ENCODE measurements at places on chromosomes 11 and 22.

DNA sequence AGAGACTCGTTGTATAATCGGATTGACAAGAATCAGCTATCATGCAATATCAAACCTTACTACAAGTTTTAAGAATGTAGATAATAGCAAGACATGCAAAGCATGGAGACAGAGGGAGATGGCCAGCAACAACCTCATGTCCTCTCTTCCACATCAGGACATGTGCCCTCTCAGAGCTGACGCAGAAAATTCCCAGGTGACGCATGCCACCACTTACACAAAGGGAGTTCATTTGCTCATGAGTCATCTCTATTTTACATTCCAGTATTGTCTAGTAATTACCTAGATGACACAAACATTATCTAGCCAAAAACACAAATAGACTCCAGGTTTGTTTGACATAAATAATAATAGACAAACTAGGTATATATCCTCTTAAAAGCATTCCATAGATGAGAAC is 38.1 kb upstream of the OPCML start:
- DNase-seq: no peak

GRCh38 chr22:34015642-34016041 is 95.4 kb upstream of the LARGE1 start:
- no peak for DNase-seq

DNA sequence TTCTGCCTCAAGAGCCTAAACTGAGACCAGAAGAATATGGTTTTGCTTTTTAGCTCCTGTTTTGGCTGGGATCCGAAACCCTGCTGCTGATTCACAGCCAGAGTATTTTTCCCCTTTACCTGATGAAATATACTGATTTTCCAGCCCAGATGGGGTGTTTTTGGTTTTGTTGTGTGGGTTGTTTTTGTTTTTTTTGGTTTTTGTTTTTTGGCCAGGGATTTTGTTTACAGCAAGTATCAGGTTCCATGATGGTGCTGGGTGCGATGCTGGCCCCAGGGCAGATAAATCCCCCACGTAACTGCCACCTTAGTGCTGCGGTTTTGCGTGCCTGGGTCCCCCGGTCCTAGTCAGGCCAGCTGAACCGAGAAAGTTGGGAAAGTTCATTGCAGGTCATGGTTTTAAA is 103.7 kb downstream of the ZBTB16 start:
- peak; percentile 95 for DNase-seq

GRCh38 chr11:46617972-46618314 is 590 bp downstream of the ATG13 start:
- DNase-seq: no peak

DNA sequence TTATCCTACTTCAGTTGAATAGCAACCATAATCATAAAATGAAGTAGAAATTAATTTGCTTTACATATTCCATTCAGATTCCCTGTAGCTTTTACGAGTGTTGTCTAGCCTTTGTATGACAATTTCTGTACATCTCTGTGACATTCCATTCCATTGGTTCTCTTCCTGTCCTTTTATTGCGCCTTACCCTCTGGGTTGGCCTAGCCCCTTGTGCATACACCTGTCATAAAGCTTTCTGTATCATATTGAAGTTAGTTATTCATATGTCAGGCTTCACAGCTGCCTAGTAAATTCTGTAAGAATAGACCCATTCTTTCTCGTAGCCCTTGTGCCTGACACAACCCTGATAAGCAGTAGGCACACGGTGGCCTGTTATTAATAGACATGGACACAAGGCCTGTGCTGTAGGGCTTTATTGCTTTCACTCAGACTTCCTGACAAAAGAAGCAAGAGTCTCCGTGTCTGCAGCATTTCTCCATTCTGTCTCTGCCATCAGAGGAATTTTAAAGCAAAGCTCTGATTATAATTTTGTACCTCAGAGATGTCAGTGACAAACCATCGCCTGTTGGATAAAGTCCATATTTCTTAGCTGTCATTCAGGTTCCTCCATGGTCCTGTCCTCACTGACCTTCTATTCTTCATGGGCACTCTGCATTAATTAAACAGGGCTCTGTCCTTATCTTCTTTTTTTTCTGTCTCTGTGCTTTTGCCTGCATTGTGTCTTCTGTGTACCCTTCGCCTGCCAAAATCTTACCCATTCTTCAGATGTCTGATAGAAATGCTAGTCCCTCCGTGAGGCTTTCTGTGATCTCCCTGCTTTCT is 49.4 kb downstream of the BID start:
- no peak for DNase-seq

DNA sequence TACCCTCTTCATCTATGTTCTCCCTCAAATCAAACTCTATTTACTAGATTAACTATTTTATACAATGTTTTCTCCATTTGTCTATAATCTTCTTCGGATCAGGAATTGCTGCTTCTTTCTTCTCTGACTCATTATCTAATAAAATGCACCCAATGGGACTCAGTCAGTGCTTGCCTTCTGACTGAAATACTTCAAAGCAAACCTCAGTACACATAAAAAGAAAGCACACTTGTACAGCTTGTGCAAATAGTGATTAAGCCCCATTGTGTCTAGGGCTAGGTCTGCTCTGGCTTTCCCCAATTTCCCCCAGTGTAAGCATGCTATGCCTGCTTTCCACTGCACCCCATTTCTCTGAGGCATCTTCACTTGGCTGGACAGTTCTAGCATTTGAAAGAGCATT is 118.6 kb upstream of the C11orf87 start:
- DNase-seq: no peak

- no peak for DNase-seq
These were observed 506.1 kb downstream of the BRD1 start for GRCh38 chr22:49321477-49322055.

DNA sequence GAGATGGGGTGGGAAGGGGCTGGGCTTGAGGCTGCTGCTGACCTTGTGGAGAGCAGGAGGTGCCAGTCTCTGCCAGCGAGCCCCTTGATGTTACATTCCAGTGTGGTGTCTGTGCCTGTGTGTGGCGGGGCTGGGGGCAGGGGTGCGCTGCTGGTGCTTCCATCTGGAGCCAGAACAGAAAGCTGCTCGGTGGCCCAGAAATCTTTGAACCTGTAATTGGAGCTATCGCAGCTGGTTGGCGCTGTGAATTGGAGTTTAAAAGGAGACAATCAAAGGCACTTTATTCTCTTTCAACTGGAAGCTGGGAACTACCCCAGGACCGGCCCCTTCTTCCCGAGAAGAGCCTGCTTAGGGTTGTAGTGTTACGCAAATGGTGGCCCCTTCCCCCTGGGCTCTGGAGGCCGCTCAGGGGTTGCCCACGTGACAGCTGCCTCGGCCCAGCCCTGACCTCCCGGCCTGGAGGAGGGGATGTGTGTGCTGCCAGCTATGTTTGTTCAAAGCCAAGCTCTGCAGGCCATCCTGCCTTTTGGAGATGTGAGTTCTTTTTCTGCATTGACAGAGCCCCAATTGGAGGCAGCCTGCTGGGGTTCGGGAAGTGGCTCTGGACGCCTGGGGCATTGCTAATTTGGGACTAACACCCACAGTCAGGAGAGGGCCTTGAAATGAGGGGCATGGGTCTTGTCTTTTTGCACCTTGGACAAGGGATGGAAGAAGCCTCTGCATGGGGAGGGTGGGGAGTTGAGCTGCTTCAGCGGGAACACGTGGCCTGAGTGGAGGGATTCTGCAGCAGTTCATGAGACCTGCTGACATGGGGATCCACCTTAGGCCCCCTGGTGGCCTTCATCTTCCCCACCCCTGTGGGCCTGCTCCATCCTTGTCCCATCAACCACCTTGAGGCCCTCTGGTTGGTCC is 14.0 kb upstream of the ARSA start:
- peak; percentile 48 for DNase-seq

DNA sequence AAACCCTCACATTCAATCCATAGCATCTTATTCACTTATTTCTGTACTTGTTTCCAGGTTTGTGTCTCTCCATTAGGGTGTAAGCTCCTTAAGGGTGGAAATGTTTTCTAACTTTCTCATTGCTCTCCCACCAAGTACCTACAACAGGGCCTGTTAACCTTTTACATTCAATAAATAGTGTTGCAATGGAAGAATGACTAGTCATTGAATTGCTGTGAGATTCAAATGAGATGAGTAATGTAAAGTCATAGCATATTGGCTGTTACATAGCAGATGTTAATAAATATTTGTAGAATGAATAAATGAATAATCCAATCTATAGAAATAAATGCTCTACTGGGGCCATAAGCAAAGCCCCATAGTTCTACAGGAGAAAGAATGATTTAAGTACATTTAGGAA is 75.4 kb upstream of the DDI1 start:
- DNase-seq: peak; percentile 32

DNA sequence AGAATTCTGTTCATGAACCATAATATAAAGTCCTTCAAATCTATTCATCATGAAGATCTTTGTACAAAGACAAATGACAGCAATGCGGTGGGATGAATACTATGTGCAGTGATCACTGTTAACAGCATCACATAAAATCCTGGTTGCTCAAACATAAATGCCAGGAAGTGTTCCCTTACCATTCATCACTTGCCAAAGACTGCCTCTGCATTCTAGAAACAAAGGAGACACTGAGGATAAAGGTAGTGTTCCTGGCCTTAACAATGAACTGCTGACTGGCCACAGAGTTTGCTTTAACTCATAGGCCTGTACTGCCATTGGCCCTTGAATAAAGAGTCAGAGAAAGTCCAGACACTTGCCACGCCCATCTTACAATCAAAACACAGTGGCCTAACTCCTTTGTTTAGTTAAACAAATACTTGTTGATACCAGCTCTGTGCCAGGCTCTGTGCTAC is 29.5 kb downstream of the C2CD3 start:
- peak; percentile 47 for DNase-seq

- DNase-seq: peak; percentile 71
These were observed 77.4 kb downstream of the RELT start for GRCh38 chr11:73453562-73453961.

DNA sequence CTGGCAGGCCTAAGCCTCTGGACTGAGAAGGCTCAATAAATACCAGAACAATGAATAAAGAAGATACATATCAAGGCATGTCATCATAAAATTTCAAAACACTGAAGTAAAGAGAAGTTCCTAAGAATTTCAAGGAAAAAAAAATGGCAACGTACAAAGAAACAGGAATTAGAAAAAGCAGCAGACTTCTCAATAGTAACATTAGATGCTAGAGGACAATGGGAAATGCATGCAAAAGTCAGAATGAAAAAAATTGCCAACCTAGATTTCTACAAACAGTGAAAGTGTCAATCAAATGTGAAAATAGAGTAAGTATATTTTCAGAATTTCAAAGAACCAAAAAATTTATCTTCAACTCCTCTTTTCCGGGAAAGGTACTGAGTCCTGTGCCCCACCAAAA is 125.0 kb downstream of the KCNC1 start:
- DNase-seq: no peak

DNA sequence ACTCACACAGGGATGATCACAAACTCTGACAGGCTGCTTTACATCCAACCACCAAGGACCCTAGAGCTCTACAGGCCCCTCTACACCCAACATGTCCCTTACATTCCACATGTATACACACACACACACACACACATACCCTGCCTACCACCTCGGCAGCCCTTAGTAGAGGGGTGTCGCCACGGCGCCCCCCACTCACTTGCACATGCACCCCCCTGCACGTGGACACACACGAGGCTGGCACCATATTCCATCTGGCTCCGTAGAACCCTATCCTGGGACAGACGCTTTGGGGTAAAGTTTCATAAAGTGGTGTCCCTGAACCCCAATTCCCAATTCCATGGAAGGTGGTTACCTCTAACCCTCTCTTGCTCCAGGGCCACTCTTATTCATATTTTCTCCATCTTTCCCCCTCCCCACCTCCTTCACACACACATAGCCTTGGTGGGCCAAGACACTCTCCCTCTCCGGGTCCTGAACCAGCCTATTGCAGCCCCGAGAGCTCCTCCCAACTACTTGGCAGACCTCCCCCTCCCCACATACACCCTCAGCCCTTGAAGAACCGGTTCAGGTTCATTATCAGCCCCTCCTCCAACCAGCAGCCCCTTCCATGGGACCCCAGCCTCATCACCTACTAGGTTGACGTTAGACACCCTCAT is 809 bp downstream of the PDE2A start:
- no peak for DNase-seq

DNA sequence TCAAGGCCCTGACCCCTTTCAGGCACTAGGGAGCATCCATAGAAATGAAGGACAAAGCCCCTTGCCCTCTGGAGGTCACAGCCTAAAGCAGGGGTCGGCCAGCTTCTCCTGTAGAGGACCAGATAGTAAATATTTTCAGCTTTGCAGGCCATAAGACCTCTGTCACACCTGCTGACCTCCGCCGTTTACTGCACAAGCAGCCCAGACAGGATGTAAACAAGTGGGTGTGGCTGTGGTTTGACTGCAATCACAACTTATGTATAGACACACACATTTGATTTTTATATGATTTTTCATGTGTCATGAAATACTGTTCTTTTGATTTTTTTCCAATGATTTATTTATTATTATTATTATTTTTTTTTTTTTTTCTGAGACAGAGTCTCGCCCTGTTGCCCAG is 34.3 kb downstream of the KIAA1671 start:
- no peak for DNase-seq

- DNase-seq: peak; percentile 78
These were observed 87.8 kb upstream of the VPREB1 start for GRCh38 chr22:22156716-22157347.

GRCh38 chr11:101718402-101718801 is 134.6 kb upstream of the TRPC6 start:
- peak; percentile 44 for DNase-seq

DNA sequence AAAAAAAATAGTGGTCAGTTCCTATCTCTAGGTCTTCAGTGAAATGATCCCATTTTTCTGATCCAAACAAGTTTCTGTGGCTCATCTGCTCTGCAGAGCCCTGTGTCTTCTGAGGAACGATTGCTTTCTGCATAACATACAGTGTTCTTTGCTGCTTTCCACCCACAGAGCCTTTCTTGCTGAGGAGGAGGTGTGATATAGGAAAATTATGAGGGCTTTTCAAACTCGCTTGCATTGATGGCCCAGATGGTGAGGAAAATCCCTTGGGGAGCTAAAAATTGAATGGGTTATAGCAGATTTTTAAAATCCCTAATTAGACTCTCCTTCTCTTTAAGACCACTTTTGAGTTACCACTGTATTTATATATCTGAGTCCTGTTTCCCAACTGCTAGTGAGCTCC is 31.3 kb downstream of the JAM3 start:
- no peak for DNase-seq

- DNase-seq: no peak
These were observed 21.5 kb upstream of the GSTP1 start for GRCh38 chr11:67561971-67562619.

DNA sequence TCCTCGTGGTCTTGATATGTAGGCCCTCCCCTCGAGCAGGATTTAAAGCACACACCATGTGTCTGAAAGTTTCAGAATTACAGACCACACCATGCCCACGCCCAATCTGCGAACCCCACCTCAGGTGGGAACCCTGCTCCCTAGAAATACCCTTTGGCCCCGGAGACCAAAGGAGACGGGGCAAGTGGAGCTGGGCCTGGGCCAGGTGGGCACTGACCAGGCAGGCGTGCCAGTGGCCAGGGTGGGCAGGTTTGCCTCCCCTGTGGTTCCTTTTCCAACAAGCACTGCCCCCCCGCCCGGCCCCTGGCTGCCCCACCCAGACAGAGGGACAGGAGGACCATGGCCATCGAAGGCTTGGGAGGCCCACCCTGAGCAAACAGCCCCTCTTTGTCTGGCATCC is 400.4 kb downstream of the TBC1D22A start:
- DNase-seq: no peak
